AML-193 (cell line): ENCODE measurements at places on chromosomes 2 and 18.
A peak's percentile ranks its signal among the peaks of the same experiment; 100 is the strongest.

DNA sequence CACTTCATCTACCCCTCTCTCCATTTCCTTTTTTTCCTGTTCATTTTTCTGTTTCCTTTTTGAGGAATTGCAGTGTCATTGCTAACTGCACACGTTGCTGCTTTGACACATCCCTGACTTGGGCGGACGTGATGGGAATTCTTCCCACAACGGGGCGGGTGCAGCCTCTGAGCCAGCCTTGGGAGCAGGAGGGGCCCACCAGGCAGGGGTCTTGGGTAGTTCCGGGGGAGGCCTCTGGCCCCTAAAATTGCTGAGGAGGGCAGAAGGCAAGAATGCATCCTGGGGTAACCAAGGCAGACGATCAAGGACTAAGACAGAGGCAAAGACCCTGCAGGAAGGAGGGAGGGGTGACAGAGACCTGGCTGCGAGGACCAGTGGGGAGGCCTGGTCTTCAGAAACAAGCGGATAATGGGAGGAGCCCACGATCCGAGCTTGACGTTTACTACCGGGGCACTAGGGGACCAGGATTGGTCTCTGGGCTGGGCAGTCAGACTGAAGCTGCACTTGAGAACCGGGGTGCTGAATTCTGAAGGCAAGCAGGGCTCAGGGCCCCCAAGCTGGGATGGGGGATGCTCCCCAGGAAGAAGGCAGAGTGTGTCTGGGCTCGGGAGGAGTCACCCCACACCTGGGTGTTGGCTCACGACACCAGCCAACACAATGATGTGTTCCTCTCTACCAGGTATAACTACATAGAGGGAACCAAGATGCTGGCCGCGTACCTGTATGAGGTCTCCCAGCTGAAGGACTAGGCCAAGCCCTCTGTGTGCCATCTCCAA lies 14.8 kb upstream of the CNDP1 start:
- DNase-seq, result no peak

- no peak for DNase-seq
Measured at GRCh38 chr2:128420776-128421175, 102.1 kb upstream of the HS6ST1 start.

DNA sequence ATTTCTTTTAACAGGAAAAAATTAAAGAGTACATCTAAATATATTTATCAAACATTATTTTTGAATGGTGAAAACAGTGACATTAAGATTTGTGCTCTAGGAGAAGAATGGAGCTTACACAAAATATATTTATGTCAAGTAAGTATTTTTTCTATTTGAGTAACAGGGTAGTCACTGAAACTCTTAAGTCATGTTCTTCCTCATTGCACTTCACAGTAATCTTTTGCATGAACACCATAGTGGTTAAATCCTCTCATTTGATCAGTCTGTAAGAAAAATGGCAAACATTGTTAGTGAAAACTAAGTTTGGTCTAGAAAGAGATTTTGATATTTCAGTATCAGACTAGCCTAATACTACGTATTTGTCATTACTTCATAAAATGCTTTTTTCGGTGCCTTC lies 8.1 kb downstream of the GMCL1 start:
- no peak for DNase-seq

- peak; percentile 84 for DNase-seq
Measured at GRCh38 chr2:160703648-160704585, 210.3 kb upstream of the RBMS1 start.

DNA sequence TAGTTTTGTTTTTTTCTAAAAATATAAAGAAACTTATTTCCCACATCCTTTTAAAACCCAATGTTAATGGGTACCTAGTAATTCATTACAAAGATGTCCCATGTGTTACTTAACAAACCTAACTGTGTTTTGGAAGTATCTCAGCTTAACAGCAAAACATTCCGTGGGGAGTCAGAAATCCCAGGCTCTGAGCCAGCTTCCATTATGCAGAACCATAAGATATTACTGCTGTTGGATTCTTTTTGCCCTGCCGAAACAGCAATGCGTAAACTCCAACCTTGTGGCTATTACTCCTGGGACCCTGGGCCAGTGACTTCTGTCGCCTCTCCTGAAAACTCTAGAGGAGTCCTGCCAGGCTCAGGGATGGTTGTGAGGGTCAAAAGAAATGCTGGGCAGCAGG lies 174.1 kb downstream of the UXS1 start:
- DNase-seq, result no peak

DNA sequence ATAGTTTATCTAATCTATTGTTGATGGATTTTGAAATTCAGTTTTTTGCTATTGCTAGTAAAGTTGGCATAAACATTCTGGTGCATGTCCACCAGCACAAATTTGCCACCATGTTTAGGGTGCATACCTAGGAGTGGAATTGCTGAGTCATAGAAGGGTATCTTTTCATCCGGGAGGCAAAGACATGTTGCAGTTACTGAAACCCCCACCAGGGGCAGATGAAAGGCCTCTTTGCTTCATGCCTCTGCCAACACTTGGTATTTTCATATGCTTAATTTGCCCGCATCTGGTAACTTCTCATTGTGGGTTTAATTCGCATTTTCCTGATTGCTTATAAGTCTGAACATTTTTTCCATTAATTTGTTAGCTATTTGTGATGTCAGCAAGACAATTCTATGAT lies 8.2 kb downstream of the DCC start:
- DNase-seq, result no peak

- DNase-seq, result no peak
Measured at GRCh38 chr18:60120231-60120750, 220.5 kb downstream of the PMAIP1 start.

GRCh38 chr2:66436581-66437001 lies 1.7 kb downstream of the MEIS1 start:
- DNase-seq, result no peak

DNA sequence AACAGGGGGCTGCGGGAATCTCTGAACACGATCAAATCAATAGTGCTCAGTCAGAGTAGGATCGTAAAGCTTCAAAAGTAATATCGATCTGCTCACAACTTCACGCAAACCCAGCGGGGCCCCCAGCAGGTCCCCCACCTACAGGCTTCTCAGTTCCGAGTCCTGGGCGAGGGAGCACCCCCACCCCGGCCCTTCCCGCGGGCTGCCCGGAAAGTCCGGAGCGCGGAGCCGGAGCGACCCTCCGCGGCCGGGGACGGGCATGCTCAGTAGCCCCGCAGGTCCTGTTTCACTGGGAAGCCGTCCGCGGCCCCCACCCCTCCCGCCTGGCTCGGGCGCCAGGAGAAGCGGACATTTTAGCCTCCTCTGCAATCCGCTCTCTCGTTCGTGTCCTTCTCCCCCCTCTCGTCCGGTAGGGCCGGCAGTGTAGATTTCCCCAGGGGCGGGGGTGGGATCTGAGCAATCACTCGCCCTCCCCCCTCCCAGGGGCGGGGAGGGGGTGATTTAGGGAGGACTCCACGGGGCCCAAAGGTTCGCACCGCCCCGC lies 3.3 kb upstream of the SPRED2 start:
- DNase-seq, result peak; percentile 61

GRCh38 chr2:195600778-195601177 lies 56.2 kb upstream of the SLC39A10 start:
- DNase-seq, result no peak

DNA sequence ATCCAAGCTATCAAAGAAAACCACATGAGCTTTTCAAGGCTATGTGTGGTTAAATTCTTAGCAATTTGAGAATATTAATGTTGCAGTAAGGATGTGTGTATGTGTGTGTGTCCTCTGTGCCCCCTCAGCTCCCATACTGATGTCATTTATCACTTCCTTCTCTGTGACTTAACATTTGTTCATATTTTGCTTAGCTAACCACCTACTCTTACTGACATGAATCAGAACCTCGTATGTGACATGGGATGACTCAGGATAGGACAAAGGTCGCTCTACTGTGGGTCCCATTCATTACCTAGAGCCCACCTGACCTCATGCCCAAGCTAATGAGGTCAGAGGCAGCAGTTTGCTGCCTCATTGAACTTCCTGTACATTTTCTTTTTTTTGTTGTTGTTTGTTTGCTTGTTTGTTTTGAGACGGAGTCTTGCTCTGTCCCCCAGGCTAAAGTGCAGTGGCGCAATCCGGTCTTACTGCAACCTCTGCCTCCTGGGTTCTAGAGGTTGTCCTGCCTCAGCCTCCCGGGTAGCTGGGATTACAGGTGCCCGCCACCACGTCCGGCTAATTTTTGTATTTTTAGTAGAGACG lies 36.3 kb downstream of the MOGAT1 start:
- no peak for DNase-seq

DNA sequence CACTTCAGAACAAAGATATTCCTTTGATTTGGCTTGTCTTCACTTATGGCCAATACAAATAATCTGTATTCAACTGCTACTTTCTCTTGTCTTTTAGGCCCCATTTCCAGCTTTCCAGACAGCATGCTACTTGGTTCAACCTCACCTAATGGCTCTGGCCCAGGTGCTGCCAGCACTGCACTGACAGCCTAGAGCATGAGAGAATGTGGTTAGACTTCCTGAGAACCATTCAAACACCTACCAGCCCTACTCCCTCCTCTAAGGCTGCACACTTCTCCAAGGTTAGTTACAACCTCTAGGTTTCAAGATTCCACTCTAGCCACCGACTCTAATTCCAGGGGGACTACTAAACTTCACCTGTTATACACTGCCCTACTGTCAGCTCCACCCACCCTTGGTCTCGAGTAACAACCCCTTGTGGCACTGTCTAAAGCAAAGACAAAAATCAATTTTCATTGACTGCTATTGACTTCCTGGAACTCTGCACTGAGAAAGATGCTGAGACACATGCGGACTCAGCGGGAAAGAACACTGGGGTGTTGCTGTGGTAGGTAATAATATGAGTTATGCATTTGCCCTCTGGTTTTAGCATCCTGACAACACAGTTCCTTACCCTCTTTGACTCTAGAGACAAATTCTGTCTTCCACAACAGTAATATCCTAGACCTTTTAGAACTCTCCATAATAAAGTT lies 38.2 kb downstream of the PLEKHM3 start:
- no peak for DNase-seq

- no peak for DNase-seq
Measured at GRCh38 chr18:37408676-37409265, 156.8 kb downstream of the CELF4 start.

DNA sequence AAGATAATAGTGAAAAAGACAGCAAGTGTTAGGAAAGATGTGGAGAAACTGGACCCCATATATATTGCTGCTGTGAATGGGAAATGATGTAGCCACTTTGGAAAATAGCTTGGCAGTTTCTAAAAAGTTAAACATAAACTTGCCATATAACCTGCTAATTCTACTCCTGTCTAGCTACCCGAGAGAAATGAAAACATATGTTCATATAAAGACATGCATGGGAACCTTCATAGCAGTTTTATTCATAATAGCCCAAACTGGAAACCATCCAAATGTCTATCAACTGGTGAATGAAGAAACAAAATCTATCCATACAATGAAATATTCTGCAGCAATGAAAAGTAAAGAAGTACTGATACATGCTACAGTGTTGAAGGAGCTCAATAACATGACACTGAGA lies 50.4 kb upstream of the NABP1 start:
- no peak for DNase-seq

GRCh38 chr2:226699321-226699720 lies 100.3 kb downstream of the IRS1 start:
- DNase-seq, result no peak

DNA sequence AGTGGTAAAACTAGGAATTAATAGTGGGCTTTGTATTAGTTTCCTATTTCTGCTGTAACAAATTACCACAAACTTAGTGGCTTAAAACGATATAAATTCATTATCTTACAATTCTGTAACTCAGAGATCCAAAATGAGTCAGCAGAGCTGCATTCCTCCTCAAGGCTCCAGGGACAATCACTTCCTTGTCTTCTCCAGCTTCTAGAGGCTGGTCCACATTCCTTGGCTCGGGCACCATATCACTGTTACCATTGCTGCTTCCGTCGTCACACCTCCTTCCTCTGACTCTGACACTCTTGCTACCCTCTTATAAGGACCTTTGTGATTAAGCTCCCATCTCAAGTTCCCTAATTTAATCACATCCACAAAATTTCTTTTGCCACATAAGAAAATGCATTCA lies 567.8 kb upstream of the KLHL29 start:
- no peak for DNase-seq

- no peak for DNase-seq
Measured at GRCh38 chr18:54396760-54397159, 39.1 kb downstream of the C18orf54 start.

GRCh38 chr2:198890490-198890889 lies 567.2 kb downstream of the SATB2 start:
- peak; percentile 4 for DNase-seq
